ENCODE measurements at places on chromosomes 6 and 20. TPM values are rescaled to one million over a fixed set of nuclear protein-coding genes. Genes with fewer than 3 reads are reported as not detected.

- no peak for DNase-seq
Measured at GRCh38 chr20:58592076-58592695, 58.9 kb upstream of the STX16 start.

Gene SAPCD1
- 3.9 TPM for total RNA-seq

- no peak for DNase-seq
Measured at GRCh38 chr20:46735436-46735835, 26.0 kb downstream of the SLC2A10 start.

GRCh38 chr20:3059489-3059888, 11.9 kb upstream of the OXT start:
- DNase-seq, result no peak

Gene REM1
- total RNA-seq, result 2.2 TPM

Gene DEFB132
- not detected for total RNA-seq

Gene MEP1A
- not detected for total RNA-seq

Gene PPP1R14C
- total RNA-seq, result 18.3 TPM

DNA sequence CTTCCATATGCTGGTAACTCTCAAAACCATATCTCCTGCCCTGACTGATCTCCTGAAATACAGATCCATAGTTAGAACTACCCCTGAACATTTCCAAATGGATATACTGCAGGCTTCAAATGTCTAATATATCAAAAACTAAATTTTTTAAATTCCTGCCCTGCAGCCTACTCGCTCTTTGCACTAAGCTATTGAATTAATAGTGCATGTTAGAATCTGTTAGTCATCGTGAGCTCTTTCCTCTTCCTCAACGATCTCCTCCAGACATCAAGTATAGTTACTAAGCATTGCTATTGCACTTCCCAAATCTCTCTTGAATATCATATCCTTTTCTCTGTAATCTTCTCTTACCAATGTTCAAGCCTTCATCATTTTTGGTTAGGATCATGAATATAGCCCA, 26.0 kb upstream of the RSPO3 start:
- DNase-seq, result no peak

DNA sequence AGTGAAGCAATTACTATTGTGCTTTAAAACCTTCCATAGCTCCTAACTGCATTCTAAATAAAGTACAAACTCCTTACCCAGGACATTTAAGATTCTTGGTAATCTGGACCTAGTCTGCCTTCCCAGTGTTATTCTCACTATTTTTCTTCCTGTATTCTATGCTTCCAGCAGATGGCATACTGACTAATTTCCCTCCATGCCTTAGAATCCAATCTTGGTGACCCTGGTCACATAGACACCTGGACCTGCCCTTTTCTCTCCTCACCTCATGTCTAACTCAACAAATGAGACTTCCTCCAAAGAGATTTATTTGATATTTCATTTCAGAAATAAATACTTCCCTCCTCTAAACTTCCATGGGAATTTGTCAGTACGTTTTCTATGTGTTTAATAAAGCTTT, 25.8 kb downstream of the ROS1 start:
- no peak for DNase-seq

- DNase-seq, result peak; percentile 69
Measured at GRCh38 chr6:14945461-14946185, 300.2 kb upstream of the JARID2 start.

DNA sequence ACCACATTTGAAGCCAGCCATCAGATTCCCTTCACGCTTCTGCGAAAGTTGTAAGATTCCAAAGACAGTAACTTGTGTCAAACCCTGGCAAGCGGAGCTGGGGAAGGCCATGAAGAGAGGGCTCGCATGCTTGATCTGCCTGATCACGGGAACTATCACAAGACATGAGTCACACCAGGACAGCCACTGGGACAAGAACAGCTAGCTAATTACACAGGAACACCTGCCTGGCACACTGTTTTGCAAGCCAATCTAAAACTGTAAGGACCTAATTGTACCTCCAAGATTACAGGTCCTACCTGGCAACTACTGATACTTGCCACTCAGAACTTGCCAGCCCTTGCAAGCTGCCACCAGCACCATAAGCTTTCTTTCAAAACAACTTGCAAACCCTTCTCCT, 289.3 kb downstream of the KIF16B start:
- no peak for DNase-seq

Gene CAGE1
- not detected for total RNA-seq

DNA sequence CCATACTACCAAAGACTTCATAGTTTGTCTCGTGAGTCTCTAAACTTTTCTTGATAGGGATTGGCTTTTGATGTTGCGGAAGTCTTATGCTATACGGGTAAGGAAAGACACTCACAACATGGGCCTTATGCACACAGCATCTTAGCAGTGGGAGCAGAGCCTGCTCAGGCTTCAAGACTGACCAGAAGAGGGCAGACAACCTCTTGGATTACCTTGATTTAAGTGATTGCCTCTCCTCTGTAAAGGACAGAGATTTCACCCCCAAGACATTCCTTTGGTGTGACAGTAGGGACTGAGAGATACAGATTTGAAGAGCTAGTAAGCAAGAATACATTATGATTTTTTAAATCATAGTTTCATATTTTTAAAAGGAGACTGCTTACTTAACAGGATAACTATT, 71.0 kb upstream of the SAMD3 start:
- no peak for DNase-seq

DNA sequence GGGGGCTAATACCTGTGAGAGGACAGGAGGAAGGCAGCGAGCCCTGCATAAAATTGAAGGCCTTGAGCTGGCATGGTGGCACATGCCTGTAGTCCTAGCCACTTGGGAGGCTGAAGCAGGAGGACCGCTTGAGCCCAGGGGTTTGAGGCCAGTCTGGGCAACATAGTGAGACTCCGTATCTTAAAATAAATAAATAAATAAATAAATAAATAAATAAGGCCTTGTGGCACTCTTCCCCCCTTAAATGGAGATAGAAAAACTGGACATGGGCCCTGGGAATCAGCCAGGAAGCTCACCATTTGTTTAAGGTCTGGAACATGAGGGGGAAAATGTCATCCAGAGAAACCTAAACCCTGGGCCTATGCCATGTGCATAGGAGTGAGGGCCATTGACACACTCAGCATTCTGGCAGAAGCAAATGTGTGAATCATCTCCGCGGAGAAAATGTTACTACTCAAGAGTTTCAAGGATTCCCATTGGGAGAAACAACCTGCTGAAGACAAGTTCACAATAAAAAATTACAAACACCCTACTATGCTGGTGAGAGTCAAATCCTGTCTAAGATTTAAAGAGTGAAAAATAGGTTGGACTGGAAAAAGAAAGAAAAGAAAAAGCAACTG, 51.9 kb upstream of the UBR2 start:
- no peak for DNase-seq

DNA sequence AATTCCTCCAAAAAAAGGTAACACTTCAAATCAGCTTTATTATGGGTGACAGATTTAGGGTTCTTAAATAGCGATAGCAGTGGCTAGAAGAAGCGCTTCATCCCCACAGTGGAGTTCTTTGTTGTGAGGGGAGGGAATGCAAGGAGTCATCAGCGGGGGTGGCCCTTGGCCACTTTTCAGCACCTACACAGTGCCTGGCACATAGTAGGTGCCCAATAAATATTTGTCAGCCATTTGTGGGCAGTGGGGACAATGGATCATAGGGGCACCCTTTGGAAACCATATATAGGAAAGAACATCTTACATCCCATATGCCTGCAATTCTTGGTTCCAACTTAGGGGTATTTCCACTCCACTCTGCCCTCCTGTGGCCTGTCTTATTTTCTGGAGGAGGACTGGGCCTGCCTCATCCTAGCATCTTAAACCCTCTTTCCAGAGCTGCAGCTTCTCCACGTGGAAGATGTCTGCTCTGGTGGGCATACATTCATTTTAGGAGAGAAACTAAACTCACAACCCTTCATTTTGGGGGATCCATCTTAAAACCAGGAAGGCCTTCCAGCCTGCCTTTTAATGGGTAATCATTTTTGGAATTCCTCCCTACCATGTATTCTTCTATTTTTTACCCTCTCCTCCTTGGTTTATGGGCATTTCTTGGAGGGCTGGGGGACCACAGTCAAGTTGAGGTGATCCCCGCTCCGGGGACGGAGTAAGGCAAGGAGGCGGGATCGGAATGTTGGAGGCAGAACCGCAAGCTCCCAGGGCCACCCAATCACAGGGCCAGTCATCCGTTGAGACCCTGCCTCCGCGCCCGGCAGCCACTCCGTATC, 2.6 kb upstream of the GPSM3 start:
- peak; percentile 82 for DNase-seq

DNA sequence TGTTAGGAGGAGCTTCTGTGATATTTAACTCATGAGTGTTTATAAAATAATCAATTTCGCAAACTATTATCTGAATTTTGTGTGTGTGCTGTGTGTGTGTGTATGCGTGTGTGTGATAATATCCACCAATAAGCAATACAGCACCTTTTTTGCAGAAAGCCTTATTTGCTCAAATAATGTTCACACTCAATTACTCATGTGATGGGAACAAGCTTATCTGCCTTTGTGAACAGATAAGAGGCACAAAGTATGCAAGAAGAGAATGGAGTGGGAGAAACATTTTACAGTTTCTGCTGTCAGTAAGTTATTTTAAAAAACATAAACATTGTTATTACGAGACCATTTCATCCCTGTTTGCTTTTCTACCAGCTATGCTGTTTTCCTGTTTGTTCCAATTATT, 36.7 kb upstream of the PTPRK start:
- DNase-seq, result no peak

DNA sequence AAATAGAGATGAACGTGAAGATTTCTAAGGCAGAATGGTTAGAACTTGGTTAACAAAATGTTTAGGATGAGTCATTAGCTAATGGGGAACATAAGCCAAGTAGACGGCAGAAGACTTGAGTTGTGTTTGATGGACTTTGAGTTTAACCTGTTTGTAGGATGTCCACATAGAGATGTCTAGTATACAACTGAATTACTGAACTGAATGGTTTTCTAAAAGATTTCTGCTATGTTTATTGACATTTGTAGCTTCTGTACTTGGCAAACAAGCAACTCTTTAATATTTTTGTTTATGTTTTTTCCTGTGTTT, 54.5 kb upstream of the DYNLRB1 start:
- no peak for DNase-seq

DNA sequence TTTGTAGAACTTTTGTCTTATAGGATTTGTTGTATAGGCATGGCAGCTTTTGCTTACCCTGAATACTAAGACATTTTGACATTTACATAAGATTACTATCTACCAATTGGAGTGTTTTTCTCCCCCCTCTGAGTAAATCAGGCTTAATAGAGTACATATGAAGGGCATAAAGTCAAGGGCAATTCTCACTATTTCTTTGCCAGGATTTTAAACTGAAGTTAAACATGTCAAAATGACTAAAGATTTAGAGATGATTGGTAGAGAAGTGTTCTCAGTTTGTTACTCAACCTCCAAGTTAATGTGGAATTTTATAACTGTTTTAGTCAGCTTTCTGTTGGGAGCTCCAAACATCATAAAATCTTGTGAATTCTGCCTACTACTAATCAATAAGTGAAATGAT, 157.8 kb downstream of the CDKAL1 start:
- no peak for DNase-seq

DNA sequence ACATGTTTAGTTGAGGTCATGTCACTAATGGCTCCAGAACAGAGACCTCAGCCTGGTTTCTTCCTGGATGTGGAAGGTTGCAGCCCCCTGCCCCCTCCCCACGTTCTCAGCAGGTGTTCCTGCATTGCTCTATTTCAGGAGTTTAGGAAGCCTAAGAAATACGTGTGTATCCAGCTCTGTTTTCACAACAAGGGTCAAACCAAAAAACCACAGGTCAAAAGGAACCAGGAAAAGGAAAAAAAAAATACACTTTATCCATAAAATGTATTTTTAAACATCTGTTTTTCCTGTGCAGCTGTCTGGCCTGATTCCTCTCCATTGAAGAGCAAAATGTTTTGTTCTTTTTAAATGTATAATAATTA, 107.9 kb upstream of the PLEKHG1 start:
- no peak for DNase-seq

- DNase-seq, result no peak
Measured at GRCh38 chr6:139335447-139336210, 38.8 kb downstream of the CITED2 start.

DNA sequence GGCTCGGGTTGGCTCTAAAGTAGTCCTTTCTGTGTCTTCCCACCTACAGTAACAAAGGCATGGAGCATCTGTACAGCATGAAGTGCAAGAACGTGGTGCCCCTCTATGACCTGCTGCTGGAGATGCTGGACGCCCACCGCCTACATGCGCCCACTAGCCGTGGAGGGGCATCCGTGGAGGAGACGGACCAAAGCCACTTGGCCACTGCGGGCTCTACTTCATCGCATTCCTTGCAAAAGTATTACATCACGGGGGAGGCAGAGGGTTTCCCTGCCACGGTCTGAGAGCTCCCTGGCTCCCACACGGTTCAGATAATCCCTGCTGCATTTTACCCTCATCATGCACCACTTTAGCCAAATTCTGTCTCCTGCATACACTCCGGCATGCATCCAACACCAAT, 291.2 kb downstream of the ESR1 start:
- DNase-seq, result no peak

- no peak for DNase-seq
Measured at GRCh38 chr6:166597711-166598440, 11.4 kb upstream of the RAMACL start.

DNA sequence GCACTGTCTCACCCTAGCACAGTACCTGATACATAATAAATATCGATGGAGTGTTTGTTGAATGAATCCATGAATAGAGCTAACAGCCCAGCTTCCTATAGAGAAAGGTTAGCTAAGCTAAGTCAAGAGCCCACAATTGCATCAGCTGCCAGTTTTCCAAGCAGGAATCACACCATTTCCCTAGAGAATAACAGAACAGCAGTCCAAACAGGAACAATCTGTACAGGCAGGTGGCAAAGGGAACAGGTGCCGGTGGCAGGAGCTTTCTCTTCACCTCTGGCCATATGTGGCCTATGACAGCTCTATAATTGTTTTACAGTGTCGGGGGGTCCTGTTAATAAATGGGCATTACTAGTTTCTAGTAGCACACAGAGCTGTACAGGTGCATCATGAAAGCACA, 38.8 kb downstream of the ISM1 start:
- DNase-seq, result no peak

DNA sequence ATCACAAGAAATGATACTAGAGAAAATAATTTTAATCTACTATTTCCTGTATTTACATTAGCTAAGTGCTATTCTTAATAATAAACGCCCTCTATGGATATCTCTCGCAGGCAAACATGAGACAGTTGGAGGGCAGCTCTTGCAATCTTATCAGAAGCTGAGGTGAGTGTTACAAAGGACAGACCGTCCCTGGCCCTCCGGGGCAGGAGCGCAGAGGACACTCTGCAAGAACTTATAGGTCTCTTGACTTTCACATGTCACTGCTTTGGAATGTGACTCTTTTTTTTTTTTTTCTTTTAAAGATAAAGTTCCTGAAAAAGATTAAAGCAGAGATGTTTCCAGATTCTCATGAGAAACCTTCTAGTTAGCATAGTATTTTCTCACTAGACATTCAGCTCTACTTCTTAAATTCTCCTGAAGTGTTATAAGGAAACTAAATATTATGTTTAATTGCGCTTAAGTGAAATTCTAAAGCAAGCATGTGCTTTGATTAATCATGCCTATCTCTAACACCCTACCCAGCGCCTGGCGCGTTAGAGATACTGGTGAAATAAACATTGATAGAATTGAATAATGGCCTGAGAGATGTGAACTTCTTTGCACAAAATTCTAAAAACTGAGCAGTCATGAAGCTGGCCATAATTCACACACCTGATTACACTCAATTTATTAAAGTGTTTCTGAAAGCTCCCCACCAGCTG, 57.4 kb downstream of the SYTL3 start:
- DNase-seq, result no peak
